Ovary (tissue), 10 donors: ENCODE measurements at places on chromosomes 4 and X. TPM values are rescaled to one million over a fixed set of nuclear protein-coding genes. Genes with fewer than 3 reads are reported as not detected.

- DNase-seq, result no peak
Measured at GRCh38 chrX:65196758-65197360, 220.6 kb upstream of the ZC4H2 start.

DNA sequence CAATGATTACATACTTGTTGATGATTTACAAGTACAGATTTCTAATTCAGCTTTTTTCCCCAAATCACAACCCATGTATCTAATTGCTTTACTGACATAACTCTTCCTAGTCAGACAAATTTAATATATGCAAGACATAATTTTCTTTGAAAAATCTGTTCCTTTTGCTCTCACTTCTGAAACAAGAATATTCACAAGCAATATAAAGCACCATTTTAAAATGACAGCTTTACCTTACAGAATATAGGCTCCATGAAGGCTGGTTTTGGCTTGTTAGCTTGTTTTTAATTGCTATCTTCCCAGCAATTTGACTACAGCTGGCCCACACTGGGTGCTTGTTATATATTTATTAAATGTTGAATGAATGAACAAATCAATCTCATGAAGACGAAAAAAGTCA lies 24.5 kb downstream of the GPM6A start:
- no peak for DNase-seq

GRCh38 chr4:5157791-5158770 lies 106.8 kb downstream of the STK32B start:
- DNase-seq, result no peak

- DNase-seq, result no peak
Measured at GRCh38 chr4:152063621-152064240, 302.9 kb upstream of the GATB start.

DNA sequence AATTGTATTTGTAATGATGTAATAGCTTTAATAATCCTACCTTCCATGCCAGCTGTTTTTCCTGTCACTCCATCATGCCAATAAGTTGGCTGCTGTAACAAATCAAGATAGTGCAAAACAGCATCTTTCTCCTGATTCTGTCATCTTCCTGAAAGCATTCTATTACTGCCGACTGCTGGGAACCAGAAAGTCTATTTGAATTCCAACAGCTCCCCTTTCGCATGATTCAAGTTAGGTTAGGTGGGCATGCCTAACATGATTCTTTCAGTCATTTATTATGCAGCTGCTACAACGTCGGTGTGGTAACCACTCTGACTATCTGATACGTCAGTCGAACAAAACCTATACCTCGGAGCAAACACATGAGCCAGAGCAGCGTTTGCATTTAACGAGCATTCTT lies 127.9 kb upstream of the DMD start:
- no peak for DNase-seq

GRCh38 chr4:14887842-14888433 lies 114.3 kb upstream of the CPEB2 start:
- DNase-seq, result no peak

DNA sequence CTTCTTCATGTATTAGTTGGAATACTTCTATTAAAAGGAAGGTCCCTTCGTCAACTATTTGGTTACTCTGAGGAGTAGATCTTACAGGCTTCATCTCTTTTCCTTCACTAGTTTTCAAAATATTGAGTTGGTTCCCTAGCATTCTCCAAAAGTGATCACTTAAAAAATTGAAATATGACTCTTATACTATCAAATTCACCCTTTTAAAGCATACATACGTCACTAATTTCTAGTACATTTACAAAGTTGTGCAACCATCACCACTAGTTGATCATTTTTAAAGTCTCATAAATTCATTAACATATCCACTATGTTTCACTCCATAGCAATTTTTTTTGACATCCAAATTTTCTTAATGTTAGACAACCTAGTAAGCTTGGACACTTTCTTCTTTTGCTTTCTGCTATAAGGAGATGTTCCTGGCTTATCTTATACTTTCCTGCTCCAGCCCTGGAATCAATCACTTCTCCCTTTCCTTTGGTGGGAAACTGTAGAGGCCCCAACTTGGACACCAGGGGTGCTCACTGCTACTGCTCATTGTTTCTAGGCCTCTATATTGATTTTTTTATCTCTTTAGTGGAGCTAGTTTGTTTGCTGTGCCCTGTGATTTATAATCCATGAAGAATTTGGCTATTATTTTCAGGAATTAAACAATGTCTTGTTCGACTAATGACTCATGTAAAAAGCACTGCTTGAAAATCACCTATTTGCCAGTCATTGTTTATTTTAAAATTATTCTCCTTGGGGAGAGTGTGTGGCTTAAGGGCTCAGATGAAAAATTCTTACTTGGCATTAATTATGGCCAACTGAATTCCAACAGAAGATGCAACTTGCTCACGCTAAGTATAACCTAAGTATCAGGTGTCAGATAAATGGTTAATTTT lies 4.0 kb upstream of the ZFX start:
- no peak for DNase-seq

DNA sequence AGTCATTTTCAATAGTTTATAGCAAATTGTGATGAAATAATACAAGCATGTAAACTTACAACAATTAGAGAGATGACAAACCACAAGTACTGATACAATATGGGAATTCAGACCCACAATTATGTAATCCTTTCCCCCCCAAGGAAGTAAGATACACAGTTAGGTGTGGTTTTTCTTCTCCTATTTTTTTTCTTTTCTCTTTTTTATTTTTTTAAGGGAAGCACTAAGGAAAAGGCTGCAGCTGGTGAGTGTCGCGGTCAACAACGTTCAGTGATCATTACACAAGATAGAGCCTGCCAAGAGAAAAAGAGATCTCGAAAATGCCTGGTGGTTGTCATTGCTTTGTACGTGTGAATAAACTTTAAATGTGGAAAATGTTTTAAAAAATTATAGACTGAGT lies 9.8 kb downstream of the NDNF start:
- DNase-seq, result no peak

DNA sequence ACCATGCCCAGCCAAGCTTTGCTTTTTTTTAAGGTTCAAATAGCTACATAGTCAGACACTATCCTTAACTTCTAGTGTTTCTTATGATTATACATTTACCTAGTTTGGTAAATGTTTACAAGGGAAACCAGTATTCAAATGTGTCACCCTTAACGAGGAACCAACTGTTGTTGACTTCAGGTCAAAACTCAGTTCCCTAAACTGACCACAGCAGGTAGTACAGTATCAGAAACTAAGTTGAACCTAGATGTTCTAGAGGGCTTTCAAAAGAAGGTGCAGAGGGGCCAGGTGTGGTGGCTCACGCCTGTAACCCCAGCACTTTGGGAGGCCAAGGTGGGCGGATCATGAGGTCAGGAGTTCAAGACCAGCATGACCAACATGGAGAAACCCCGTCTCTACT lies 11.3 kb downstream of the GPC4 start:
- DNase-seq, result no peak

DNA sequence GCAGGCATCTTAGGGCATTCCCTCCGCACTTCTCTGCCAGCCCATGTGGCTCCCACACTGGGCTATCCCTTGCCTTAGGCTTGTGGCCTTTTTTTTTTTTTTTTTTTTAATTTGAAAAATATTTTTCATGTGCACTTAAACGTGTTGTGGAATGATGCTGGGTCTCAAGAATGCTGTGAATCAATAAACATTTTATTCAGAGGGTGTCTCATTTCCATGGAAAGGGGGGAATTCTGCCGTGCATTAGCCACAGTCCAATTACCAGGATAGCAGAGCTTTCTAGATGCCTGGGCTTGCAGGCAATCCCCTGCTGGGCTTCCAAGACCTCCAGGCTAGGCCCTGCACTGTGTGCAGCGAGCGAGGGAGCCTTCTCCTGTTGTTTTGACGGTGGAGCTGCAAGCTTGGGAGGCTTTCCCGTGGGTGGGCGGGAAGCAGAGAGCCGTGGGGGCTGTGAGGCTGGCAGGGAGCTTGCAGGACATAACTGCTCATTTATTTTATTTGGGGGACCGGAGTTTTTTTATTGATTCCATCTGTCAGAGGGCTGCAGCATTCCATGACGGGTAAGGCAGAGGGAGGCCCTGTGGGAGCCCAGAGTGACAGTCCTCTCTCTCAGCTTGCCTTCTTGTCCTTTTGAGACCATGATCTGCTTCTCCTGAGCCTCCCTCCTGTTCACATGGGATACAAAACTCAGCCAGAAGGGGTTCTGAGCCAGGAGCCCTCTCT lies 2.6 kb upstream of the CPZ start:
- no peak for DNase-seq

DNA sequence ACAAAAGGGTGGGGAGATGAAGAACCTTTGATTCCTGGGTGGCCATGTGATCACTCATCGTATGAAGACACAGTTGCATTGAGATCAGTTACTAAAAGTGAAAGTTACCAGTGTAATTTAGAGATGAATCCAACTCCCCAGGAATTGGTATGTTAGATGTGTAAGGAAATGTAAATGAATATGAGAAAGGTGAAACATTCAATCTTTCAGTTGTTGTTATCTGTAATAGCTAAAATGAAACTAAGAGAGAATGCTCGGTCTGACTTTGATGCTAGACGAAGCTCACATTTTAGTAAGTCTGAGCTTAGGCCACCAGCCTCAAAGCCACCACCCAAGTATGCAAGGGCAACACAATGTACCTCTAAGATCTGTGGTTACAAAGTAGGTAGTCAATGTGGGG lies 194.3 kb upstream of the POF1B start:
- DNase-seq, result no peak

DNA sequence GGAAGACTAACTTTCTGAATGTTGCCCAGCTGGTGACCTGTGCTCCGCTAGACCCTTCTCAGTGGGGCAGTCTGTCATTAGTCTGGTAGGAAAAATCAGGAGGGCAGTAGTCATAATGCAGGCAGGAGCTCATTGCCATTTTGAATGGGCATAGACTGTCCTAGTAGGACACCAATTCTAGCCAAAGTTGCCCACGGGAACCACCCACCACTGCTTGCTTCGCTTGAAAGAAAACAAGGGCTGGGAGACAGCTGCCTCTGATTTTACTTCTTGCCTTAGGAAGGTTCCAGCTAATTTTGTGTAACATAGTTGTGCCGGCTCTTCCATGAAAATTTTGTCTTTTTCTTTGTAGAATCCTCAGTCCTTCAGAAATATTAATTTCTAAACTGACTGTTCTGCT lies 23.3 kb downstream of the HOPX start:
- no peak for DNase-seq

DNA sequence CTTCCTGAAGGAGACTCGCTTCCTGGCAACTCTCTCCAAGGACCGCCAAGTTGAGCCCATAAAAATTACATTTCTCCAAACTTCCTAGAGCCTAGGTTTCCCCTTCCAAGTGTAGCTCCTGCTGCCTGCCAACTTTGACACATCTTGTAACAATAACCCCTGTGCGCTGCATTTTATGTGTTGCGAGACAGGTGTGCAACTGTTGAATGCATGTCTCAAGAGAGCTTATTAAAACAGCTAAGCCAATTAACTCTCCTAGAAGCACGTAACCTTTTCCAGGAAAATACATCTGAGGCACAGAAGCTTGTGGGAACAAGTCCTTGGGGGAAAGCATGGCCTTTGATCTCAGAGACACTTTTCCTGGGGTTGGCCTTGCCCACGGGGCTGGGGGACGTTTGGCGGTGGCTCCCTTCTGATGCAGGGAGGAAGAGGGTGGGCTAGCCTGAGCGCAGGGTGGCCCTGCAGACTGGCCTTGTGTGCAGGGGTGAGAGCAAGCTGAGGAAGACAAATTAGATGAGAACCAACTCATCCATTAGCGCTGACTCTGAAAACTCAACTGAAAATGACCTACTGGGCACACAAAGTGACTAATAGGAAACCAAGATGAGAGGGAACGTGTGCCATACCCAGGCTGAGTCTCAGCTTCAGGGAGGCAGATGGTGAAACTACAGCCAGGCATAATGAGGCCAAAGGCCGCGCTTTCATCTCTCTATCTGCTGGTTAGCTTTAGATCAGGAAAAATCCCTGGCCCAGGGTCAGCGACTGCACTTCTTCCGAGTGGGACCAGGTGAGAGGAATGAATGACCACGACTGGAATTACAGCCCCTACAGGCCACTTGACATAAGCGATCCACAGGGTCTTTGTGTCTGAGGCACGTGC lies 75.3 kb downstream of the ENPP6 start:
- no peak for DNase-seq

GRCh38 chr4:181562399-181562798 lies 680.8 kb upstream of the TENM3 start:
- DNase-seq, result no peak

GRCh38 chr4:74189331-74190043 lies 31.6 kb downstream of the MTHFD2L start:
- no peak for DNase-seq

DNA sequence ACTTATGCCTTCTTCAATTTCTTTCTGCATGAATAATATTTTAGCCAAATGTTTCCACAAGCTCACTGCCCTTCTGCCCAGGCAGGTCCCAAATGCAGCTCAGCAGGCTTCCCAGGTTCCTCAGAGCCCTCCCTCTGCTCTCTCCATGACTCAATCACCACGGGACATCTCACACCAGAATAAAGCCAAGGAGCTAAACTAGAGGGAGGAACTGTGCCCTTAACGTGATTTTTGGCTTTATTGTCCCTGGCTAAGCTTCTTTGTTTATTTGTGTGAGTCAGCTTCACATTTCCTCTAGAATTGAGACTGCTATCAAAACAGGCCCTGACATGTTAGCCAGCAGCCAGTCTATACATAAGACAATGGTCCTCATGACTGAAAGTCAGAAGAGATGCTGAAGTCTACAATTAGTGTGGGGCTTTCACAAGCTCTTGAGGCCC lies 186.4 kb upstream of the GALNT7 start:
- DNase-seq, result no peak

- no peak for DNase-seq
Measured at GRCh38 chrX:51568586-51568985, 50.1 kb downstream of the CENPVL3 start.

- no peak for DNase-seq
Measured at GRCh38 chrX:68365341-68365740, 68.0 kb downstream of the OPHN1 start.

- no peak for DNase-seq
Measured at GRCh38 chr4:128658214-128658631, 151.3 kb upstream of the JADE1 start.

GRCh38 chr4:152050106-152050505 lies 289.3 kb upstream of the GATB start:
- DNase-seq, result no peak

GRCh38 chrX:70231666-70232065 lies 2.8 kb upstream of the AWAT1 start:
- DNase-seq, result no peak

DNA sequence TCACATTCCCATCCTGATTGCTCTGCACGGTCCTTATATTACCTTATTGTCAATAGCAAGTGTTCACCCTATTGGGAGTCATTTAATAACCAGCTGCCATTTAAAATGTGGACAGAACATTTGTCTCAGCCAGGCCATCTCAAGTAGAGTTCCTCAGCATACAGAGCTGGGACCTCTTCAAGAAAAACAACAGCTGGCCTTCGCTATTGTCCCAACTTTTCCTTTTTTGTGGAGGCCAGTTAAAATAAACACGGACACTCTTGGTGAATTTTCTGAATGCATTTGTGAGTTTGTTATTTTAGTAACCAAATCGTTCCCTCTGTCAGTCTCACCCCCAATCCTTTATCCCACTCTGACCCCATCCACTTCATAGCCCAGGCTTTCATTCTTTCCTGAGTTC lies 395.3 kb upstream of the PITX2 start:
- DNase-seq, result no peak

- no peak for DNase-seq
Measured at GRCh38 chr4:183337349-183337748, 15.1 kb upstream of the CLDN24 start.

Gene HSD17B13
- 0.37 TPM for total RNA-seq

Gene GPR82
- 0.57 TPM for total RNA-seq

Gene ANKRD50
- 14.5 TPM for total RNA-seq

Gene BCOR
- 57.2 TPM for total RNA-seq

Gene CPZ
- 55.9 TPM for total RNA-seq

Gene PARM1
- 13.6 TPM for total RNA-seq

Gene XKRX
- total RNA-seq, result 0.20 TPM

Gene NIPAL1
- 0.74 TPM for total RNA-seq

Gene CCDC120
- total RNA-seq, result 9.1 TPM

Gene TASL
- 0.11 TPM for total RNA-seq

Gene IGFBP7
- total RNA-seq, result 561 TPM
